ENCODE measurements at places on chromosomes 1 and 21.
A peak's percentile ranks its signal among the peaks of the same experiment; 100 is the strongest.

GRCh38 chr1:218642033-218642948 is 297.2 kb downstream of the TGFB2 start:
- DNase-seq = no peak

- DNase-seq = peak; percentile 44
These were observed 4.5 kb downstream of the LDLRAD1 start for GRCh38 chr1:54013393-54014008.

- no peak for DNase-seq
These were observed 72.6 kb upstream of the TARDBP start for GRCh38 chr1:10939654-10940450.

DNA sequence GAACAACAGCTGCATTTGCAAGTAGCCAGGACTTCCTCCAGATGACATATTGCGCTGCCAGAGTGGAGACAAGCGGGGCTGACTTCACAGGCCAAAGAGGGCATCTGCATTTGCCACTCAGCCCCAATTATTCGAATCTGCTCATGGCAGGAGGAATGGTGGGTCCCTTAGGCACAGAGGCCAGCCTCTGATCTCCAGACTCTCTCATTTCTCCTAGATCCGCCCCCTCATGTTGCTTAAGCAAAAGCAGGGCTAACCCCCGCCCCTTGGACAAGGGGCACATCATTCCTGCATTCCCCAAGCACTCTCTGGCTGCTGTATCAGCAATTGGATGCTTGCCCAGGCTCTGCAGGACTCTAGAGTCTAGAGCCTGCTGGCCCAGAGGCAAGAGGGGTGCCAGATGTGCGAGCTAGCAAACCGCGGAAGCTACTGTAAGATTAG is 262.4 kb downstream of the ST6GALNAC3 start:
- DNase-seq = peak; percentile 74

GRCh38 chr1:229378586-229379367 is 35.9 kb upstream of the CCSAP start:
- DNase-seq = no peak

- DNase-seq = peak; percentile 84
These were observed 15.0 kb upstream of the MTARC2 start for GRCh38 chr1:220733086-220733601.

GRCh38 chr1:198254521-198254920 is 97.7 kb downstream of the NEK7 start:
- no peak for DNase-seq

DNA sequence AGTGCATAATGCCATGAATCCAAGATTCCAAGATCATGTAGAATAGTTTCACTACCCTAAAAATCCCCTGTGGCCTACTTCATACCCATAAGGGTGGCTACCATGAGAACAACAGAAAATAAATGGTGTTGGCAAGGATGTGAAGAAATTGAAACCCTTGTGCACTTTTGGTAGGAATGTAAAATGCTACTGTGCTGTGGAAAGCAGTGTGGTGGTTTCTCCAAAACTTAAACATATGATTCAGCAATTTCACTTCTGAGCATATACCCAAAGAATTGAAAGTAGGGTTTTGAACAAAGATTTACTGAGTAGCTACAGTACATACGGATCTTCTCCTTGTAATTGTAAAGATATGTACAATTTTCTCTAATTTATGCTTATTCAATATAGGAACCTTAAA is 16.0 kb downstream of the FNBP1L start:
- DNase-seq = no peak

DNA sequence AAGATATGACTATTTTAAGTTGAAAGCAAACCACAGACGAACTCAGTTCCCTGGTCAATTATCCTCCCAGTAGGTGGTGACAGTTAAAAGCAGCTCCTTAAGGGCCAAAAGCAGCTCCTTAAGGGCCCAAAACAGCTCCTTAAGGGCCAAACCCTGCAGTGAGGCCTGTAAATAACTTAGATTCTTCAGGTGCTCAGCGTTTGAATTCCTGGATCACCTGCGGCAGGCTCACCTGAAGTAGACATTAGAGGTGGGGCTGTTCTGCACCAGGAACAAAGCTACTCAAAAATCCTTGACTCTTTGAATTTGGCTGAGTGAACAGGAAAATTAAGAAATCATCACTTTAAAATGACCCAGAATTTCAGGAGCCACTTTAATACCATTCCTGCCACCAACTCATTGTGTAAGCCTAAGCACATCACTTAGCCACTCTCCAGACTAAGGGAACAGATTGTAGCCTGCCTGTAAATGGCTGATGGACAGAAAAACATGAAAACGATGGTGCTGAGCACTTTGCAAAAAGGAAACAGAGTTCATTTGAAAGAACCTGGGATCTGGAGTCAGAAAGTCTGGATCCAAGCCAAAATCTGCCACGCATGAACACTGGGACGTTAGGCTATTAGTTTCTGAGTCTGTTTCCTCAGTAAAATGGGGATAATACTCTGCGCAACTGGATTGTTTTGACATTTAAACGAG is 126.9 kb downstream of the LRIG2 start:
- no peak for DNase-seq

DNA sequence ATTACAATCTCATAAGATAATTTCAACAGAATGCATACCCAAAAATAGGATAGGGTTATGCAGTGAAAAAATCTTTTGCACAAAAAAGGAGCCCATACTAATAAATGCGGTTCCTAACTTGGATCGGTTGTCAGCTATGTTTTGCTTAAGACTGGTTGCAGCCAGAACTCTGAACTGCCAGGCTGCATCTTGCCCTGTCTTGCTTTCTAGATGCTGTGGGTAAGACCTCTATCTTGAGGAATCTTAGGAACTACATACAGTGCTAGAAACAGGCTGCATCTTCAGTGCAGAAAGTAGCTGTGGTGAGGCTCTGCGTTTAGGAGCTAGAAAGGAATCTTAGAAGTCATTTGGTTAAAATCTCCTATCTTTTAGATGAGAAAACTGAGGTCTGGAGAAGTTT is 45.6 kb upstream of the PLA2G4A start:
- DNase-seq = no peak

GRCh38 chr1:224998185-224998584 is 68.7 kb downstream of the DNAH14 start:
- DNase-seq = no peak

DNA sequence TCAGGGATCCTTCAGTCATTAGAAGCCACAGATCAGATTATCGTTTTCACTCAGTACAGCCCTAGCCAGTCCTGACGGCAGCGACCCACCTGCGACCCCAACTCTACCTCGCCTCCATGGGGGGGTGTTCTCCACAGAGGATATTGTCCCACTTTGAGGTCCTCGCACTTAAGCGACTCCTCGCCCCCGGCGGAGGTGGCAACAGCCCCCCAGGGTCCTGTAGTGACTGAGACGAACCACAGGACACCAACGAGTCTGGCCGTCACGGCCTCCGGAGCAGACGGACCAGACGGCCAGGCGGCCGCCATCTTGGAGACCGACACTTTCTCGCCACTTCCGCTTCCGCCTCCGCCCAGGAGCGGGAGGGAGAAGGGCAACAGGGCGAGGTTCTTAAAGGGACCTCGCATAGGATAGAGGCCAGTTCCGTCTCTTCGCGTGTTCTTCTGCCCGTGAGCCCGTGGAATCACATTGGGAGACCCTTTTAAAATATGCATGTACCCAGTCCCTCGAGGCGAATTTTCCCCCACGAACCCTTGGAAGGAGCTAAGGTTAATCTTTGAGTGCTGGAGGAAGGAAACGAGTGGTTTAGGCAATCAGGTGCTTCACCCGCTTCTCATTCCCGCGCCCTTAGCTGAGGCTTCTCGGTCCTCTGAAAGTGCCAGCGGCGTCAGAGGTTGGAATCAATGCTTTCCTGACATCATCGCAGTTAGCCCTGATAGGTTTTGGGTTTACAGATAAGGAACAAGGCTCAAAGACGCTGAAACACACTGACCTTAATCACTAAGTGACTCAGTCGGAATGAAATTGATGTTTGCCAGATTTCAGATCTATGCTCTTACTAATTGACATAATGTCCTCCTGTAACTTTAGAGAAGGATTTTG is at the start of gene TM2D1:
TSS of gene TM2D1 (minus strand) at position 329 of the 882 bp plus-strand sequence. CDS start at position 308, 21 bp downstream.
- peak; percentile 95 for DNase-seq

GRCh38 chr1:207830788-207831187 is 78.9 kb downstream of the CD46 start:
- peak; percentile 61 for DNase-seq

DNA sequence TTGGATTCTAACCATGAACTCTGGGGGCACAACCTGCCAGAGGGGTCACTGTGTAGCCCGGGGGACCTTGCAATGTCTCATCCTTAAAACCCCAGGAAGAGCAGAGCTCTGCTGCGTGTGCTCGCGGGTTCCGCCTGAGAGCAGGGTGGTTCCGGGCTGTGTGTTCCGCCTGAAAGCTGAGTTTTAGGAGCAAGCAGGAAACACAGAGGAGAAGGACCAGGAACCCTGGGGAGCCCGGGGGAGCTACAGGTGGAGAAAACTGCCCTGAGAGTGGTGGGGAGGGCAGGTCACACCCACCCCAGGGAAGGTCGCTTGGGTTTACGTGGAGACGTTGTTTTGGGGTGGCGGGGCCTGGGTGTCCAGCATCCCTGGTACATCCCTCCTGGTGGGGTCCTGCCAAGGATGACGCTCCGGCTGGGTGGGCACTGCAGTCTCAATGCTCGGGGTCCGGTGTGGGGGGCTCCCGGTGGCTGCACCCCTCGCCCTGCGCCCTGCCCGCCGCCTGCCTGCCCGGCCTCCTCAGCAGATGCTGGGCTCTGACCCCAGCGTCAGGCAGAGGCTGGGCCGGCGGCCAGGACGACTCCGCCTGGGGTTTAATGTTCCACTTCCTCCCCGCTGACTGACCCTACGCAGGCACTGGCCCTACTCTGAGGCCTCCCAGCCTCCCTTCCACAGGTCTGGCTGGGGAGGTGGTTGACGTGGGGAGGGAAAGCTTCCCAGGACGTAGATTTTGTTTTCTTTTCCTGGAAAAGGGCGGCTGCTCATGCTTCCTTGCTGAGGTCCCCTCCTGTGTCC is 17.3 kb upstream of the C1orf159 start:
- DNase-seq = no peak

DNA sequence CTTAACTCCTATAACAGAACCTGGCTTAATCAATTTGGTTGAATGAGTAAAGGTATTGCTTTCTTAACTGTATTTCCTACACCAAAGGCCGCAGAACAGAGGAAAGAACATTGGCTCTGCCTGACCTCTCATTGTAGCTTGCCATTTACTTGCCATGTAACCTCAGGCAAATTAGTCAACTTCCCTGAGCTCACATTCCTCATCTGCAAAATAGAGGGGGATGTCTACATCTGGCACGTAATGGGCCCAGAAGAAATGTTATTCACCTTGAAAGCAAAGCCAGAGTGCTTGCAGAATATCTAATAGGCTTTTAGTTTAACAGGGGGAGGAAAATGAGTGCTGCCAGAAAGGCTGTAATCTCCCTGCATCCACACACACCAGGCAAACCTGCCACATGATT is 44.3 kb downstream of the LAMC2 start:
- DNase-seq = no peak

GRCh38 chr1:153883223-153883622 is 39.5 kb downstream of the GATAD2B start:
- DNase-seq = no peak

DNA sequence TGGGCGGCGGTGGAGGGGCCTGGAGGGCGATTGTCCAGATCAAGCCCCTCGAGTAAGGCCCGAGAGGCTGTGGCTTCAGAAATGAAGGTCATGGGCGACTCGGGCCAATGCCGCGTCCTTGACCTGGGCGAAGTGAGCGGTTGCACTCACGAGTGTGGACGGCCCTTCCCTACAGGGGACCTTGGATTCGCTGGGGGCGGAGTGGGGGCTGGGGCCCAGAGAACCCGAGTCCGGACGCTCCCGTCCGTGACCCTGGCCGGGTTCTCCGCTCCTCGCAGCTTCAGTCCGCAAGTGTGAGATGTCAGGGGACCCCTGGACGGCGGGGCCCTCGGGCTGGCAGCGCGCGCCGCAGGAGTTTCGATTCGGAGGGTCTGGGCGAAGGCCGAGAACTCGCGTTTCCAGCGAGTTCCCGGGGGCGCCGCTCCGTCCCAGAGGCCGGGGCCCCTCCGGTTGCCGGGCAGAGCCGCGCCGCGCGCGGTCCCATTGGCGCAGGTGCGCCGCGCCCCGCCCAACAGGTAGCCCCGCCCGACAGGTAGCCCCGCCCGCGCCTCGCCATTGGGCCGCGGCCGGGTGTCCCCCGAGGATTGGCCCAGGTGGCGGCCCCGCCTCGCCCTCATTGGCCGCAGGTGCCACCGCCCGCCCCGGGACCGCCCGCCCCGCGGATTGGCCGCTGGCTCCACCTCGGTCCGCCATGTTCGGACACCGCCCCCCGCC is at the start of gene PRKCZ:
TSS of gene PRKCZ (plus strand) at position 694 of the 714 bp plus-strand sequence. CDS start 220 bp downstream, outside the sequence.
- peak; percentile 98 for DNase-seq

- DNase-seq = no peak
These were observed 50.6 kb upstream of the ACADM start for GRCh38 chr1:75673885-75674284.

DNA sequence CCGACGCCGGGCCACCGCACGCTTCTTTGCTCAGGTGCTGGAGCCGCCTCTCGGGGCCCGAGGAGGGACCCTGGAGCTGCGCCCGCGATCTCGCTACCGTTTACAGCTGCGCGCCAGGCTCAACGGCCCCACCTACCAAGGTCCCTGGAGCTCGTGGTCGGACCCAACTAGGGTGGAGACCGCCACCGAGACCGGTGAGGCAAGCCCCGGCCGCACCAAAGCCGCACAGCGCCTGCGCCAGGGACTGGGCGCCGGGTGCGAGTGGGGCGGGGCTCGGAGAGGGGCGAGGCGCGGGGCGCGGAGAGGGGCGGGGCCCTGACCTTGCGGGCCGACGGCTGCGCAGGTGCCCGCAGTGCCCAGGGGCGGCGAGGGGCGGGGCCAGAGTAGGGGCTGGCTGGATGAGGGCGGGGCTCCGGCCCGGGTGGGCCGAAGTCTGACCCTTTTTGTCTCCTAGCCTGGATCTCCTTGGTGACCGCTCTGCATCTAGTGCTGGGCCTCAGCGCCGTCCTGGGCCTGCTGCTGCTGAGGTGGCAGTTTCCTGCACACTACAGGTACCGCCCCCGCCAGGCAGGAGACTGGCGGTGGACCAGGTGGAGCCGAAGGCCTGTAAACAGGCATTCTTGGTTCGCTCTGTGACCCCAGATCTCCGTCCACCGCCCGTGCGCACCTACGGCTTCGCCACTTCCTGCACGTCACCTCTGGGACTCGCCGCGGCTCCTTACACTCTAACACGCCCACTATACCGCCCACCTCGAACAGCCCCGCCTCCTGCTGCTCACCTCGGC is 9.8 kb upstream of the CDC20 start:
- DNase-seq = peak; percentile 95

GRCh38 chr1:102097451-102097850 is 100.7 kb upstream of the OLFM3 start:
- no peak for DNase-seq

GRCh38 chr1:111559736-111560279 is 56.4 kb upstream of the ADORA3 start:
- DNase-seq = no peak

- DNase-seq = no peak
These were observed 306.2 kb downstream of the TTLL7 start for GRCh38 chr1:83692524-83693381.
